CD4-positive, alpha-beta T cell treated with Interleukin-4 for 1 hour (primary cell): ENCODE measurements at places on chromosomes 11 and 22.

- DNase-seq: peak; percentile 97
Measured at GRCh38 chr22:50507991-50508884, at the start of gene NCAPH2. Gene NCAPH2, plus strand, starts transcription at chr22:50508224. Its CDS starts 114 bp downstream, at chr22:50508338.

- DNase-seq: no peak
Measured at GRCh38 chr11:128474036-128474874, 113.1 kb downstream of the ETS1 start.

GRCh38 chr11:15280393-15280792 lies 165.7 kb downstream of the INSC start:
- DNase-seq: no peak

DNA sequence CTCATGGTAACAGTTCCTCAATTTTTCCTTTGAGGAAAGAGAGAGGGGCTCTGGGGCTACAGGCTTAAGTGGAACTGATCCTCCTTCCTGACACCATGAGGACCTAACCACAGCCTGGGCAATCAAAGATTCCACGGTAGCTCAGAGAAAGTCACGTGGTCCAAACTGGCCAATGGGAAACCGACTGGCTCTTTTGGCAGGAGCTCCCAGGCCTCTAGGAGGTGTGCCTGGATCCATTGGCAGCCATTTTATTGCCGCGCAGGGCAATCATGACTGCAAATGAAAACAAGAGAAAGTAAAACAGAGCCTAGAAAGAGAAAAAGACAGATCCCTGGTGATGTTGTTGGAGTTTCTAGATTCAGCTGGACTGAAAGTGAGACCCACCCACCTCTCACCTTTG lies 27.3 kb upstream of the ASPHD2 start:
- DNase-seq: no peak

DNA sequence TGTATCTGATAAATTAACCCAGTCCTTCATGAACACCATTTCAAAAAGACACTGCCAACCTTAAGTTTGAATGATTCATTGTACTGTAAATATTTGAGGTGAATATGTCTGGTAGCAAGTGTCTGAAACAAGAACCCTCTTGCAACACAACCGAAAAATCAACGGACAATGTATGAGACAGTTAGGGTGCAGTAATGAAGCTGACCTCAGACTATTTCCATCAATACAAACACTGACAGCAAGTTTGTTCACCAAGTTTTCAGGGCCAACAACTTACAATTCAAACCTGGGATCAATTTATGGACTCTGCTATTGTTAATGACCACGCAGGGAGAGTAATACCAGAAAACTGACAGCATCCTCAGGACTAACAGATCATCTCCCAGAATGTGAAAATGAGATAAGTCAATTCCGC lies 126.3 kb downstream of the CADM1 start:
- no peak for DNase-seq

DNA sequence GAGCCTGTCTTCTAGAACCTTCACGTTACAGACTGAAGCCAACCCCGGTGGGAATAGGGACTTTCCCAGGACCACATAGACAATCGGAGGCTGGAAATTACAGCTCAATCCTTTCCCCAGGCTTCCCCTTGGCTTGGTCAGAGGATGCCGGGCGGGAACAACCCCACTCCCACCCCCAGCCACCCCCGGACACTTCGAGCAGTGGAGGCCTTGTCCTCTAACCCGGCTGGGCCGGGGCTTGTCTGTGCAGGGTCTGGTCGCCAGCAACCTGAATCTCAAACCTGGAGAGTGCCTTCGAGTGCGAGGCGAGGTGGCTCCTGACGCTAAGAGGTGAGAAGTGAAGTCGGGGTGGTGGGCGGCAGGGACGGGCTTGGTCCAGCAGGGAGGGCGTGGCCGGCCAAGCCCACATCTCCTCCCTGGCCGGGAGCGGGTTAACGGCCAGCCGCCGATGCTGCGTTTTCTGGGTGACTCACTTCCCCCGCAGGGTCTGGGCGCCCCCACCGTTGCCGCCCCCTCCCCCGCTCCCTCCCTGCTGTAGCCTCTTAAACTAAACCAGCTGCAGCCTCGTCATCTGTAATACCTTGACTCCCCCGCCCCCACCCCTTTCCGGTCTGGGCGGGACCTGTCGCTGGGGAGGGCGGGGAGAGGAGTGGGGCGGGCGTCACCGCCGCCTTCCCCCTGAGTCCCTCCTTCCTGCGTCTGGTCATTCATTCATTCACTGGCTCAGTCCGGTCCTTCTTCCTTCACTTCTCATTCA lies 1.5 kb downstream of the LGALS1 start:
- peak; percentile 94 for DNase-seq

DNA sequence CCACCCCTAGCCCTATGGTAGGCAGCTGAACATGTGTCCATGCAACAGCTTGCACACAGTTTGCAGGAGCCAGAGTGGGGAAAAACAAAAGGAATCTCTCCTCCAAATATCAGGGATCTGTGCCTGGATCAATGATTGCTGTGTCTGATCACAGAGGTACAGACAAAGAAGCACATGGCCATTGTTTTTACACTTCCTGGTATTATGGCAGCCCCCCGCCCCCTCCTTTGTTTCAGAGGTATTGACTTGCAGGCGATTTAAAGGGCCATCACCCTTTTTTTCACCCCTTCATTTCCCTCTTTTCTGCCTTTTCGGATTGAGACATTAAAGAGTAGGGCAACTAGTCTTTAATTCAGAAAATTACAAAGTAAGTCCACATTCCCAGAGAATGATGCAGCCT lies 453.0 kb upstream of the LUZP2 start:
- DNase-seq: no peak

DNA sequence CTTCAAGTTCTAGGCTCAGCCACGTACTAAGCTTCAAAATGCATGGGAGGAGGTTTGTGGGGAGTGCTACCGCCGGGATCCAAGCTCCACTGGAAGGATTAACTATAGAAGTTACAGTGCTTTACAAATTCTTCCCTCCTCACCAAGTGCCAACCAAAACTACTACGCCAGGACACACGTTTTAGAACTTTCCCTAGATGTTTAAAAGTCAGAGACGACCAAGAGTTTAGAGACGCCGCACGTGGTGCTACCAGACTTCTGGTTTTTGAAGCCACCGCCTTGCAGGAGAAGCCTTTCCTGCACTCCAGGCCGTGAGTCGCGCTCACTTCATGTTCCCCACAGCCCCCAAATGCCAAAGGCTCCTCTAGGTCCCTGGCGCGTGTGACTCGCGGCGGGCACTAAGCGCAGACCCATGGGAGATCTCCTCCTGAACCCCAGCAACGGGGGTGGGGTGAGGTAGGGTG lies 734 bp downstream of the SNU13 start:
- DNase-seq: peak; percentile 21

DNA sequence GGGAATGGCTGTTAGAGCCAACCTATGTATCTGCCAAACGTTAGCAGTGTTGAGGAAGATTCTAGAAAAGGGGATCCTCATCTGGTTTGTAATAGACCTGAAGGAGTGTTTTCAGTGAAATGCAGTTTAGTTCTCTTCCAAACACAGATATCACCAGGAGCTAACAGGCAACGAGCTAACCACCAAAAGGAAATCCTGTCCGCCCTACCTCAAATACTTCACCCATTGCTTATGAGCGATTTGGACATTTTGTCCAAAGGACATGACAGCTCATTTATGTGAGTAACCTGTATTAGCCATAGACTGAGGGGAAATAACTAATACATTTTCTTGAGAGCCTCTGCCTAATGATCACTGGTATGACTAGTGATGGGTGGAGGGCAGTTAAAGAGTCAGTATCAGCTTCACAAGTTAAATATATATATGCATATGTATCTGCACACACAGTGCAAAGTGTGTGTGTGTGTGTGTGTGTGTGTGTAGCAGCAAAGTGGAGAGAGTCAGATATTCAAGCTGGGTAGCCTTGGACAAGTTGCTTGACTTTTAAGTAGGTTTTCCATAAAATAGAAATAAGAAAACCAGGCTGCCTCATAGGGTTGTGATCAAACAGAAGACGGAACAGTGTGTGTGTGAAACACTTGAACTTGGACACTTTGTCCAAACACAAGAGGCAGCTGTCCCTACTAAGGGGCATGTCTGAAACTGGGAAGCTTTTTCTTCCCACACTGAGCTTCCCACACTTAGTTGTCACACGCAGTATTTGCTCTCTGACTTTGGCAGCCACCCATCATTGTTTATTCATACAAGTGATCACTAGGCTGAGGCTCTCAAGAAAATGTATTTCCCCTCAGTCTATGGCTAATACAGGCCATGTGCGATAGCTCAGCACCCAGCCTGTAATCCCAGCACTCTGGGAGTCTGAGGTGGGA lies 940 bp upstream of the C11orf91 start:
- DNase-seq: no peak
